ENCODE measurements at places on chromosomes 2 and 18.

DNA sequence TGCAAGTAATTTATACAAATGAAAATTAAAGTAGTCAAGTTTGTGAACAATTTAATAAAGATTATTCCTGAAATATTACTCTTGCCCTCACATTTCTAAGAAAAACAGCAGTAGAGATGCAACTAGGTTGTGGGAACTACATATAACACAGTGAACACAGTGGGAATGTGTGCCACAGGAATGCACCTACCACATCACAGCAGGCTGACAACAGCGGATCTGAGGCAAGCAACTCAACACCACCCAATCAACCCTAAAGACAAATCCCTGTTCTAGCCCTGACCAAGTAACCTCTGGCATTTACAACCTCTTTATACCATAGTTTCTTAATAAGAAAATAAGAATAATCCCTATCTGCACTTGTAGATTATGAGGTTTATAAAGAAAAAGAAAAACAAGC, 23.4 kb downstream of the MBOAT2 start:
- DNase-seq: no peak

DNA sequence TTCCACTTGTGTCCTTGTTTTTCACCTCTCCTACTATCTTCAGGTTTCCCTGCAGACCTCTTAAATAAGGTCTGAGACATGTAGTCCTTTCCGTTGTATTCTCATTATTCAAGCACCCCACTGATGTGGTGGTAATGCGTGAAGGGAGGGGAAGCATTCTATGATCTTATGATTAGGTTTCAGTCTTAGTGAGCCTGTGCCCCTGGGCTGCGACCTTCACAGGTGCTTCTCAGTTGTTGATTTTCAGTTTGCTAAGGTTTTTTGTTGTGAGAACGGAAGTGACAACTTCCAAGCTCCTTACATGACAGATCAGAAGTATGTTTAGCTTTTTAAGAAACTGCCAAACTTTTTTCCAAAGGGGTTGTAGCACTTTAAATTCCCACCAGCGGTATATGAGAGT, 41.3 kb downstream of the VPS54 start:
- DNase-seq: no peak

DNA sequence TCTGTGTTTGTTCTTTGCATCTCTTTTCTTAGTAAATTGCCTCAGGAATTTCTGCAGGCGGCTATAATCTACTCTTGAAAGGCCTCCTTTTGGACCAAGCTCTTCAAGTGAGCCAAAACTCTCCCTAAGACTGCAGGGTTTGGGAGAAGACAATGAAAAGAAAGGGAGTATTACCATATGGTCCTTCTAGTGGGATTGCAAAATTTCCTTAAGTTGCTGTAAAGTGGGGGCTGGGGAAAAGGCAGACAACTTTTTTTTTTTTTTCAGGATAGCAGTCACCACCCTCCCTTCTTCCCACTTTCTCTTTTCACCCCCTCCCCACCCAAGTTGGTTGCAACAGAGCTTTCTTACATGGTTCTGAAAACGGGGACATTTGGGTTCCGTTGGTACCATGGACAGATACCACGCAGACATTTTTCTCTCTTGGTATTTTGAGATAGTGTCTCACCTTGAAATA, 183.7 kb downstream of the FHOD3 start:
- DNase-seq: peak; percentile 98

DNA sequence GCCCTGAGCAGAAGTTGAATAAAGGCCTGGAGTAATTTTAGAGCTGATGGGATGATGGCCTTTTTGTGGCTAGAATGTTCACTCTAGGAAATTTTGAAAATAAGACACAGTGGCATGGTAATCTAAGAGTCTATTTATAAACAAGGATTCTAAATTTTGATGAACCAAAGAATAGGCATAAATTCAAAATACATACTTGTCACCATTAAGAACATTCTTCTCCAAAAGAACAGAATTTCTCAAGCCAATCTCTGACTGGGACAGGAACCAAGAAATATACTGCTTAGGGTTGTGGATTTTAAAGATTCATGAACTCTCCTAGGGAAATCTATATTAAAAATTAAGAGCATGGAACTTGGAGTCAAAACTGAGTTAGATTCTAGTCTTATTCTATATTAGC, 98.2 kb upstream of the SETBP1 start:
- DNase-seq: no peak

- no peak for DNase-seq
Measured at GRCh38 chr2:2812117-2812516, 481.0 kb upstream of the MYT1L start.

- peak; percentile 89 for DNase-seq
Measured at GRCh38 chr2:175847128-175847527, 154.9 kb downstream of the LNPK start.

GRCh38 chr2:8571792-8572499, 109.9 kb upstream of the ID2 start:
- no peak for DNase-seq

- no peak for DNase-seq
Measured at GRCh38 chr2:48727560-48727959, 28.0 kb downstream of the LHCGR start.

- no peak for DNase-seq
Measured at GRCh38 chr18:56661360-56662062, 10.4 kb downstream of the WDR7 start.

DNA sequence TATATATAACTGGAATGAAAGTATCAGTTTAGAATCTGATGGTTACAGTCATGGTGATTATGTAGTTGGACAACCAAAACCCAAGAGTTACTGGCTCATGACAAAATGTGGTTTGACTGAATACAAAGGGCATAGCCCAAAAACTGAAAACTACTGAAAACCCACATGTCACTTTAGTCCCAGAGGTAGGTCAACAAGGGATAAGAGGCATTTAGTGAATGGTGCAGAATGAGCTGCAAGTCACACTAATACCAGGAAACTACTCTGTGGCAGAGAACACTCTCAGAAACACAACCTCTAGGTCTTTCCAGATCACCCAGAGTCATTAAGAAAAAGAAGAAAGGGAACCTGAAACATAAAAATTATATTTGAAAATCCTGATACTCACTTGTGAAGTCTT, 154.5 kb downstream of the AGPS start:
- DNase-seq: no peak

DNA sequence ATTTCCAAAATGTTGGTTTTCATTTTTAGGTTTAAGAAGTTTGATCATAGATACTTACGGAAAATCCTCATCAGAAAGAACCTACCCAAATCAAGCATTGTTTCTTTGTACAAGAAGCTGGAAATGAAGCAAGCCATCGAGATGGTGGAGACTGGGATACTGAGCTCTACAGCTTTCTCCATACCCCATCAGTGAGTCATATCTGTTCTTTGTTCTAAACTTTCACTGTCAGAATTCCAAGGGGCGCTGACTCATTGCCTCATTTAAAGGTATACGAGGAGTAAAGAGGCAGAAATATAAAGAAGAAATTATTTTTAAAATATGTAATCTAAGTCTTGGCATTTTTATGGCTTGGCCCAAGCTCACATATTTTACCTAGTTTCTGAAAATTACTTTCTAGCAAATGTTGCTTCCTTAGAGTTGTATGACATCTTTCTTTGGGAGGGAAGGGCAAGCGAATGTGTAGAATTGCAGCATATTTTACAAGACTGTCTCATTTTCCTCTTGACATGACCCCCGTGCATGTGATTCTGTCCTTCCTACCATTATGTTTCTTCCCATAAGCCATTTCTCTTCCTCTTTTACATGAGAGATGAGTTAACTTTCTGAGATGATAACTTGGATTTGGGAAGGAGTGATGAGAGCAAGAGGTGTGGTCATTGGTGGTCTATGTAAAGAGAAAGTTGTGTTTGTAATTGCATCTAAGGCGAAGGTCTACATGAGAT, 41.2 kb downstream of the SLC9A4 start:
- DNase-seq: no peak

DNA sequence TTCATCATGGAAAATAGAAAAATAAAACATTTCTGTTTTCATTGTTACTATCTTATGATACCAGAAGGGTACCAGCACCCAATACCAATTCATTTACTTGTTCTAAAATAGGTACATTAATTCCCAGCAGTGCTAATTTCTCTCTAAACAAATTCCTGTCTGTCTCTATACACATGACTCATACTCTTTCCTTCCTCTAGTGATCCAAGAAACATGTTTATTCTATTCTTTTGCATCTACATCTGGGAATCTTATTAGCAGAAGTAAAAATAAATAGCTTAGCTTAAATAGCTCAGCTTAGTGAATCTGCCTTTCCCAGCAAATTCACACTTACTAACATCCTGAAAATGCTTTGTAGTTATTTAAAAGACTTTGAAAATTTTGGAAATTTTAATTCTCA, 84.5 kb upstream of the MAPRE2 start:
- DNase-seq: no peak

DNA sequence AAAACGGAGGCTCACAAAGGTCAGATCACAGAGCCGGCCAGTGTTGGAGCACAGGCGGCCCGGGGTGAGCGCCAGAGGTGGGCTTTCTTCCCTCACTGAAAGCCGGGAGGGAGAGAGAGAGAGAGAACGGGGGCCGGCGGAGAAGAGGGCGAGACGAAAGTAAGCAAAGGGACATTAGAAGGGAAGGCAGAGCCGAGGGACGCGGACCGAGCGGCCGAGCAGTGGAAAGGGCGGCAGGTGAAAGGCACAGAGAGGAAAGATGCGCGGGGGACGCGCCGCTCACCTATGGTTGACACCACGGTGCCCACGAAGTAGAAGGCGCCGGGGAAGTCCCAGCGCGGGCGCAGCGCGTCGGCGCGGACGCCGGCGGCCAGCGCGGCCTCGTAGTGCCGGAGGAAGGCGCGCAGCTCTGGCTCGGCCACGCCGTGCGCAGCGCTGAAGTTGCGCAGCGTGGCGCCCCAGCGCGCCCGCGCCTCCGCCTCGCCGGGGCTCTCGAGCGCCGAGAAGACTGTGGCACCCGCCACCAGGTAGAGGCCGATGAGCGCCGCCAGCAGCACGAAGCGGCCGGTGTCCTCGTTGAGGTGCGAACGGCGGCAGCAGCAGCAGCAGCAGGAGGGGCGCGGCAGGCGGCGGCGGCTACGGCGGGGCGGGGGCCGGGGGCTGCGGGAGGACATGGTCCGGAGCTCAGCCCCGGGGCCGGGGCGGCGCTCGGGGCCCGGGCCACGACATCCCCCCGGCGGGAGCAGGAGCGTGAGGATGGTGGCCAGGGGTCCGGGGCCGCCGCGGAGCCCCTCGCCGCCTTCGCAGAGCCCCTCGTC, 166.9 kb downstream of the MSH2 start:
- DNase-seq: peak; percentile 16

DNA sequence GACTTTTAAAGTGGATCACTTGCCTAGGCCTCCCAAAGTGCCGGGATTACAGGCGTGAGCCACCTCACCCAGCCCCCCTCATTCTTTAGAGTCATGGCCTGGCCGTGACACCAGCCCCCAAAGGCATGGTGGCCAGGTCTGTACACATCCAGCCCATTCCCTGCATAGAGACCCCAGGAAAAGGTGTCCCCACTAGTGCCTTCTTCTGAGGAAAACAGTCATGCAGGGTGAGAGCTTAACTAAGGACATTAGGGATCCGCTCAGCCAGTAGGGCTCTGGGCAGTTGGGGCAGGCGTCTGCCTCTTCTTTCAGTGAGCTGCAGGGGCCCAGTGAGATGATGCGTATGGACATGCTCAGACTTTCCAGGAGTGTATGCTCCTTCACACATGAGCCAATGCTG, 5.7 kb upstream of the AMER3 start:
- no peak for DNase-seq

DNA sequence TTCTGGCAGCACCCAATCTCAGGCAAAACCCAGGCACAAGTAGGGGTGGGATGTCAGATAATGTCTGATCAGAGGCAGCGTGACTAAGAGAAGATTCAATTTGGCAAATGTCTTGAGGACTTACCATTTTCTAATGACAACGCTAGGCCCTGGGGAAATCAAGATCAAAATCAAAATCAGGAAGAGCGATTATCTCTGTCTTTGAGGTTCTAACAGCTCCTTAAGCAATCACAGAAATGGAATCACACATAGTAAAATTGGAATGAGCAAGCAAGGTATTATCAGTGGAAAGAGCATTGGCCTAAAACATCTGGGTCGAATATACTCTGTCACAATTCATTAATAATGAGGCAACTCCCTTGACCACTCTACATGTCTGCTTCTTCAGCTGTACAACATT, 8.6 kb upstream of the SERPINB2 start:
- no peak for DNase-seq

DNA sequence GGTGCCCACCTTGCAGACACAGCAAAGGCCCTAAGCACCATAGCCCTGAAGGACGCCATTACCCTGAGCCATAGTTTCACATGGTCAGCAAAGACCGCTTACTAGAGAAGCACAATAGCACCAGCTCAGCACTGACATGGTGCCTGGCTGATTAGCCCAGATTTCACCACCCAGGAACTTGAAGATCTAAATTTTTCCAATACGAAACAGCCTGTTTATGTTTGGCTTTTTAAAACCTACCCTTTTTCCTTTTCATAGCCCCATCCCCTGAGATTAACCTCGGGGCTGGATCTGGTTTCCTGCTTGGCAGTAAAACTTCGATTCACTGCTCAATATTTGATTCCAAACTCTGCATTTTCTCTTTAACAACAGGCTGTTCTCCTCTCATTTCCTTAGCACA, 158.5 kb upstream of the PID1 start:
- no peak for DNase-seq

DNA sequence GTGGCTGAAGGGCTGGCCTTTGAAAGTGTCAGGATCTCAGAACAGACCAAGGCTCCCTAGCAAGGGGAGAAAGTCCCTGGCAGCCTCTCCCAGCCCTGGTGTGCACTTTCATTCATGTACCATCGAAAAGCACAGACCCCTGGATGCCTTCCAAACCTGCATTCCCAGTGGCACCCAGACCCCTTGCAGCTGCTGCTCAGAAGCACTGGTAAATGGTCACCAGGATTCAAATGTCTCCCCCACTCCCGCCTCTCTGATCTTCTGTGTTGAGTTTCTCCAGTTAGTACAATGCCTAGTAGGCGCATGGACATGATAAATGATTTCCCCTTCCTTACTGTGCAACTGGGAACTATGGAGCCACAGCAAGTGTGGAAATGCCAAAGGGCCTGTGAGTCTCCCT, 180.0 kb downstream of the GLI2 start:
- no peak for DNase-seq

DNA sequence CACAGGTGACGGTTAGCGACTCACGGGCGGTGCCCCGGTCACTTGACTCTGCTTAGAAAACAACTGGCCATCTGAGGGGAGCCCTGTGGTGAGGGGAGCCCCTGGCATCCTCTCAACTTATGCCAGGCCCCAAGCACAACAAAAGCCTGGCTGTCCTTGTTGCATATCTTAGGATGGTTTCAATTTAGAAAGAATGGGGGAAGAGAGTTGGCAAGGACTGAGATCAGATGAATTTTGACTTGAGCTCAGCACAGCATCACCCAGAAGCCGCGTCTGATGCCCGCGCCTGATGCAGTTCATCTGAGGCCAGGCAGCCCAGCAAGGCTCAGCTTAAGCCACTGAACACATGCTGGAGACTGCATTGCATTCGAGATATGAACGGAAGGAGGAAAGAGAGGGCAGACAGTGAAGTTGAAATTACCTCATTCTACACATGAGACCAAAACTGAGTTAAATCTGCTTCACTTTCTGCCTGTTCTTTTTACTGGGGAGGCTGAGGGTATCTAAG, 36.8 kb downstream of the MYT1L start:
- DNase-seq: no peak

- no peak for DNase-seq
Measured at GRCh38 chr18:66226782-66227181, 377.1 kb downstream of the CDH19 start.

- DNase-seq: no peak
Measured at GRCh38 chr2:42922790-42923579, 130.6 kb upstream of the HAAO start.

Measured in HAP-1 (cell line).